ENCODE measurements at places on chromosomes 3 and 15. TPM values are rescaled to one million over a fixed set of nuclear protein-coding genes. Genes with fewer than 3 reads are reported as not detected.

The UNC45A gene
- total RNA-seq, result 21.9 TPM

The BFSP2 gene
- total RNA-seq, result not detected

The MYO9A gene
- 22.5 TPM for total RNA-seq

The PLA1A gene
- 2.8 TPM for total RNA-seq

The GOLGA8H gene
- total RNA-seq, result 0.16 TPM

The PLA2G4E gene
- total RNA-seq, result not detected

DNA sequence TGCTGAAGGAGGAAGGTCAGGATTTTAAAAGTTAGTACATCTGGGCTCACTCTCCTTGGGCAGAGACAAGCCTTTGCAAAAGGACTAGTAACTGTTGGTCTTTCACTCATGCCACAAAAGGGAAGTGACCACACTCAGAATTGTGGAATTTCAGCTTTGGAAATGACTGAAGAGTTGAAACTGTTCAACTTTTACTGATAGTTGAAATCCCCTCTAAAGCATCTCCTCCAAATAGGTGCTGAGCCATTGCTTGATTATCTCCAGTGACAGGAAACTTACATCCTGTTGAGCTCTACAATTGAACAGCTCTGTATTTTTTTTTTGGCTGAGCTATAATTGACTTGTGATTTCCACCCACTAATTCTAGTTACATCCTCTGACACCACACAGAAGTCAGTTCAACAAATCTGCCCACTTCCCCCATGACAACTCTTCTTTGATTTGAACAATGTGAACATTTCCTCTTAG is 254.8 kb upstream of the TPRG1 start:
- DNase-seq, result no peak
- H3K4me3 ChIP-seq, result no peak overlapping the region
- H3K27ac ChIP-seq, result no peak overlapping the region

DNA sequence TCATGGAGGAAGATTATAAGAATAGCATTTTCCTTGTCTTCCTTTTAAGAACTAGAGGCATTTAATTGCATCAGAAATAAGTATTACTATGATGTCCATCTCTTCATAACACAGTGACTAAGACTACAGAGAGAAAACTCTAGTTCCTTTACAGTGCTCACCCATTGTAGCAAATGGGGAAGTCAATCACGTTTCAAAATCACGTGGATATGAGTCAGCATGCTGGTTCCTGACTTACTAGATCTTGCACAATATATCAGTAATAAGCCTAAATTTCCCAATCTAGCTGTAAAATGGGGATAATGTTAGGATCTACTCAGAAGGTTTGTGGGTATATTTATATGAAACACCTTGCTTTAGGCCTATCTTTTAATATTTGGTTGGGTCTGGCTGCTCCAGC is 254.8 kb upstream of the EOMES start:
- DNase-seq, result no peak
- no peaks in the 10 kb centered on the region for H3K4me1 ChIP-seq
- no peaks in the 10 kb centered on the region for H3K27me3 ChIP-seq
- no peak overlapping the region for H3K4me3 ChIP-seq
- H3K36me3 ChIP-seq, result no peaks in the 10 kb centered on the region
- no peak overlapping the region for H3K27ac ChIP-seq

DNA sequence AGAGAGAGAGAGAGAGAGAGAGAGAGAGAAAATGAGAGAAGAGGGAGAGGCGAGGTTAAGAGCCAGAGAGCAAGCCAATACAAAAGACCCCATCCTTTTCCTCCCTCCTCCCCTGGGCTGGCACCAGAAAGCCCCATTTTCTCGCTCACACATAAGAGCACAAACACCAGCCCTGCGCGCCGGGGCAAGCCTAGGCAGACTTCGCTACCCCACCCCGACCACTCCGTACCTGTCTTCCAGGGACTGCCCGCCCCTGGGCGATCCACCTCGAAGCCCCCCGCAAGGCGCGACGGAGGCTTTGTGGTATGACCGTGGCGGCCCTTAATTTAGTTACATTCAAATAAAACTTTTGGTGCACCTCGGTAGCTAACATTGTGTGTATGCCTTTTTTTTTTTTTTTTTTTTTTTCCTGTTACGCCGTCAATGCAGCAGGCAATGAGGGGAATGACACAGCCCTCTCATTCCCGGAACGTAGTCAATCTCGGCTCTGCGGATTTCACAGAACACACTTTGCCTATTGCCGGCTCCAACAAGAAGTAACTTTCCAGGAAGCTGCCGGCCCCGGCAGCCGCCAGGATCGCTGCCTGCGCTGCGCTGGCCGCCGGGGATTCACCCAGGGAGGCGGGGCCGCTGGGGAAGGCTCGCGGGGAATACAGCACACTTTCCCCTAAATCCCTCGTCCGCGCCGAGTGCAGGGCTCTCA is 7.7 kb downstream of the BCL6 start:
- peaks cover 90% of the 10 kb centered on the region for H3K4me1 ChIP-seq
- peak overlapping the region; percentile 88 for H3K4me3 ChIP-seq
- H3K36me3 ChIP-seq, result peaks cover 22% of the 10 kb centered on the region
- H3K27me3 ChIP-seq, result no peaks in the 10 kb centered on the region

DNA sequence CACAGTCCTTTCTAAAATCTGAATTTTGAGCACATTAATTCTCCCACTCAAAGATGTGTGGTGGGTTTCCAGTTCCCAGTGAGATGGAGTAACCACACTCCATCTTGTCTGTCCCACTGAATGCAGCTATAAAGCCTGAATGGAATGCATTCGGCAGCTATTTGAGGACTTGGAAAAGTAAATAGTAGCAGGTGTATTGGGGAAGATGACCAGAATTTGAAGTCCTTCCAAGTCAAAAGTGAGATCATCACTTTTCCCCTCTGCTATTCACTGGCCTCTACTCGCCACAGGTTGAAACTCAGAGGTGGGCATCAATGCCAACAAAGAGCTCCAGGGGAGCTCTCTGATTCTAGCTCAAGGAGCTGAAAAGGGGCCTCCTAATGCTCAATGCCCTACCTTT is 8.1 kb upstream of the GNB5 start:
- H3K4me3 ChIP-seq, result no peak overlapping the region
- H3K36me3 ChIP-seq, result peaks cover 3% of the 10 kb centered on the region
- no peak overlapping the region for H3K27ac ChIP-seq
- DNase-seq, result no peak
- no peaks in the 10 kb centered on the region for H3K27me3 ChIP-seq
- H3K4me1 ChIP-seq, result no peaks in the 10 kb centered on the region

GRCh38 chr3:187750006-187750512 is 4.8 kb upstream of the BCL6 start:
- H3K27ac ChIP-seq, result peak overlapping the region; percentile 99
- H3K4me1 ChIP-seq, result peaks cover 42% of the 10 kb centered on the region
- H3K36me3 ChIP-seq, result no peaks in the 10 kb centered on the region
- no peak for DNase-seq
- no peaks in the 10 kb centered on the region for H3K27me3 ChIP-seq
- H3K4me3 ChIP-seq, result peak overlapping the region; percentile 55

- peak overlapping the region; percentile 69 for H3K27ac ChIP-seq
- no peak for DNase-seq
- peaks cover 61% of the 10 kb centered on the region for H3K36me3 ChIP-seq
Measured at GRCh38 chr3:8536096-8537056, 34.8 kb downstream of the LMCD1 start.

DNA sequence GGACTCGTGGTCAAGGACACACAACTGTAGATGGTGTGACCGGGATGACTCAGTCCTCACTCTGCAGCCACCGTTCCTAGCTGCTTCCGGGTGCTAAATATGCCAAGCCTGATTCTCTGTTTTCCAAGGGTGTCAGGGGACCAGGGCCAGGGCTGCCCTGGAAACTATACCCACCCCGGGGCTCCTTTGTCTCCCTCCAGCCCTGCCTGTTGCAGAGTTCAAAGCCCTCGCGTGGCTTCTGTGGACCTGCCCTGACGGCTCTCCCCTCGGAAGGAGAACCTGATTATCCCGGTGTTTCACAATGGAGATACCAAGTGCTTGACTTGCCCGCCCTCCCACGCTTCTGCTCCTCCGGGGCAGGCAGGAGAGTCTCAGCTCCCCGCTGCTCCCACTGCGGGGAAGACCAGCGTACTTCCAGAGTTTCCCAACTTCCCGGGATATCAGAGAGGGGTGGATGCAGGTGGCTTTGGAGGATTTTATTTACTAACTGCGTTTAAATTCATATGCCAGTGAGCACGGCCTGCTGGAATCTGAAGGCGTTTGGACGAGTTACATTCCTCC is 125.0 kb downstream of the ASB7 start:
- H3K4me3 ChIP-seq, result no peak overlapping the region
- peaks cover 11% of the 10 kb centered on the region for H3K27me3 ChIP-seq
- H3K4me1 ChIP-seq, result peaks cover 2% of the 10 kb centered on the region

GRCh38 chr3:140756240-140757016 is 78.6 kb downstream of the TRIM42 start:
- H3K4me1 ChIP-seq, result no peaks in the 10 kb centered on the region
- no peak overlapping the region for H3K27ac ChIP-seq
- H3K4me3 ChIP-seq, result no peak overlapping the region
- peaks cover 50% of the 10 kb centered on the region for H3K27me3 ChIP-seq
- H3K36me3 ChIP-seq, result no peaks in the 10 kb centered on the region
- no peak for DNase-seq

All from left ventricle myocardium inferior (tissue), 1 donor.